ENCODE measurements at places on chromosomes 7 and 10.
A peak's percentile ranks its signal among the peaks of the same experiment; 100 is the strongest.

GRCh38 chr7:128727239-128727638, 11.9 kb upstream of the CALU start:
- DNase-seq: no peak

- DNase-seq: peak; percentile 22
Observed at GRCh38 chr10:95406651-95407280, 116.0 kb upstream of the PDLIM1 start.

- DNase-seq: no peak
Observed at GRCh38 chr7:774161-775109, 47.4 kb upstream of the PRKAR1B start.

- no peak for DNase-seq
Observed at GRCh38 chr7:76047305-76047810, 442 bp downstream of the STYXL1 start.

DNA sequence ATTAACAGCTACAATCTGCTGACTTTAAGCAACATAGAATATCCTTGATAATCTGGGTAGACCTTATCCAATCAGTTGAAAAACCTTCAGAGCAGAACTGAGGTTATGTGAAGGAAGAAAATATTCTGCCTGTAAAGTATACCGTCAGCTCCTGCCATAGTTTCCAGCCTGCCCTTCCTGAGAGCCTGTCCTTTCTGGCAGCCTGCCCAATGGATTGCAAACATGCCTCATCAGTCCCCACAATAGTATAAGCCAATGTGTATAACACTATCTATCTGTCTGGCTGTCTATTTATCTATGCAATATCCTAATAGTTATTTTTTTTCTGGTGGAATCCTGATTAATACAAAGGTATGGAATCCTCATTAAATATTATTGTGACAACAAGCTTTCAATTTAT, 489.2 kb upstream of the KCND2 start:
- peak; percentile 55 for DNase-seq

DNA sequence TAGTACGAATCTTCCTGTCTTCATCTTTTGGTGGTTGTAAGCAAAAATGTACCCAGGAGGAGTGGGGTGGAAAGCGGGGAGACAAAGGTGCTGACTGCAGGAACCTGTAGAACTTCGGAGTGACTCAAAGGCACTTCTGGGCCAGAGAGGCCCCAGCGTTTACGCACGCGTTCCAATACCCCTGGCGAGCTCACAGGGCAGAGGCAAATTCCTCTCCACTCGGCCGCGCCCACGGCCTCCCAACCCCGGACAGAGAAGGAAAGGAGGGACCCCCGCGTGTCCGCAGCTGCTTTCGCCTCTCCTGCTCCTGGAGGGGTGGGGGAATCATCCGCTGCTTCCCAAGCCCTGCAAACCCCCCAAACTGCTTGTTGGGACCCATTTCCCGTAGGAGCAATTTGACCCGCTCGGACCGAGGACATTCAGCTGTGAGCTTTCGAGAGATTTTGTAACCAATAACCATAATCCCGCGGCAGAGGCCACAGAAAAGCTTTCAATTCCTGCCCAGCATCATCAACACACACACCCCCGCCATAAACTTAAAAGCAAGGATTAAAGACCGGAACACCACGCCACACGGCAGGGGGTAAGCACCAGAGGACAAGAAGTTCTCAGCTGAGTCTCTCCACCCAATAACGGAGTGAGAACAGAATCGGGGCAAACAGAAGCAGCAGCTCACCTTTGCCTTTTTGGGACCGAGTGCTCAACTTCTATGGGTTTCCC, 2.3 kb downstream of the IGF2BP3 start:
- DNase-seq: peak; percentile 37

GRCh38 chr10:110226926-110227641, 19.7 kb downstream of the MXI1 start:
- peak; percentile 17 for DNase-seq

DNA sequence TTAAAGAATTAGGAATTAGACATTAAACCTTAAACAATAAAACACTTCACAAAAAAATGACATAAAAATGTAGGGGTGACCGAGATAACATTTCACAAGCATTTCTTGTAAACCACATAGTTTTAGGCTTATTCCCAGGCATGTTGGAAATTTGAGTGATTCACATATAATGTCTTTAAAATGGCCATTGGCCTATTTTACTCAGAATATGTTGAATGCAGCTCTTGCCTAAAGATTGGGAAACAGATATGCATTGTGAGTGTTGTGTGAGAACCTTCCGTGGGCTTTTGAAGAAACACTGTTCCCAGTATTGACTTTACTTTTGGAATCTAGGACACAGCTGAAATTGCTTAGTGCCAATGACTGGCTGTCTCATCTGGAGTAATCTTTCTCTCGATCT, 79.6 kb downstream of the ARL5B start:
- no peak for DNase-seq

DNA sequence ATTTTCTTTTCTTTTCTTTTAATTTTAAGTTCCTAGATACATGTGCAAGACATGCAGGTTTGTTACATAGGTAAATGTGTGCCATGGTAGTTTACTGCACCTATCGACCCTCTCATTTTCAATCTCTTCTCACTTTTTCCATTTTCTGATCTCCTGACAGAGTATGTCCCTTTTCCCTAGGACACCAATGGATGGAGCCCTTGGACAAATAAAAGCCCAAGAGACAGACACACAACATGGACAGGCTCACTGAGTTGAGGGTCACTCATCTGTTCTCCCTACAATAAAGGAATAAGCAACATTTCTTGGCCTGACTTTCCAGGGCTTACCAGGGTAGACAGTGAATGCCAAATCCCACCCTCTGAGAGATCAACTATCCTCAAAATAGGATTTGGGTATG, 15.2 kb upstream of the UBE2D1 start:
- DNase-seq: no peak

GRCh38 chr10:16886031-16886430, 68.8 kb upstream of the RSU1 start:
- no peak for DNase-seq

- no peak for DNase-seq
Observed at GRCh38 chr10:104526188-104526587, 114.9 kb upstream of the SORCS3 start.

DNA sequence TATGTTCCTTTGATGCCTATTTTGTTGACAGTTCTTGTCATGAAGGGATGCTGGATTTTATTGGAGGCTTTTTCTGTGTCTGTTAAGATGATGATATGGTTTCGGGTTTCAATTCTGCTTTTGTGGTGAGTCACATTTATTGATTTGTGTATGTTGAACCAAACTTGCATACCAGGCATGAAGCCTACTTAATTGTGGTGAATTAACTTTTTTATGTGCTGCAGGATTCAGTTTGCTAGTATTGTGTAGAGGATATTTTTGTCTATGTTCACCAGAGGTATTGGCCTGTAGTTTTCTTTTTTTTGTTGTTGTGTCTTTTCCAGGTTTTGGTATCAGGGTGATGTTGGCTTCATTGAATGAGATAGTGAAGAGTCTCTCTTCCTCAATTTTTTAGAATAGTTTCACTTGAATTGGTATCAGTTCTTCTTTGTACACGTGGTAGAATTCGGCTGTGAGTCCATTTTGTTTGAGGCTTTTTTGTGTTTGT, 345.9 kb downstream of the KIF20B start:
- peak; percentile 30 for DNase-seq

DNA sequence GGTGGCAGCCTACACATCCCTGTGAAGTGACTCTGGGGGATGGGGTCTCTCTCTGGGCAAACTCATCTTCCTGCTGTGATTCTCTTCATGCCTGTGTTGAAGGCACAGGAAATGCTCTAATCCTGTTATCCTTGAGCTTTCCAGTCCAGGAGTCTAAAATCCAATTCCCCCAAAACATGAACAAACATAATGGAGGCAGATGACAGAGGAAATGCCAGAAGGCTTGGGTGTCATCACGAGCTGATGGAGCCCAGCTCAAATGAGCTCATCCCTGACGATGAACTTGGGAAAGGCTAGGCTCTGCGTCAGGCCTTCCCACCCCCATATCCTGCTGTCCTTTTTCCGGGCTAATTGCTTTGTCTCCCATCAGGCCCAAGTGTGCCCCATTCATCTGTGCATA, 165.9 kb upstream of the PODXL start:
- DNase-seq: no peak

- no peak for DNase-seq
Observed at GRCh38 chr10:103540722-103541121, 47.2 kb downstream of the NEURL1 start.

GRCh38 chr10:117723343-117723742, 180.8 kb downstream of the EMX2 start:
- DNase-seq: no peak

DNA sequence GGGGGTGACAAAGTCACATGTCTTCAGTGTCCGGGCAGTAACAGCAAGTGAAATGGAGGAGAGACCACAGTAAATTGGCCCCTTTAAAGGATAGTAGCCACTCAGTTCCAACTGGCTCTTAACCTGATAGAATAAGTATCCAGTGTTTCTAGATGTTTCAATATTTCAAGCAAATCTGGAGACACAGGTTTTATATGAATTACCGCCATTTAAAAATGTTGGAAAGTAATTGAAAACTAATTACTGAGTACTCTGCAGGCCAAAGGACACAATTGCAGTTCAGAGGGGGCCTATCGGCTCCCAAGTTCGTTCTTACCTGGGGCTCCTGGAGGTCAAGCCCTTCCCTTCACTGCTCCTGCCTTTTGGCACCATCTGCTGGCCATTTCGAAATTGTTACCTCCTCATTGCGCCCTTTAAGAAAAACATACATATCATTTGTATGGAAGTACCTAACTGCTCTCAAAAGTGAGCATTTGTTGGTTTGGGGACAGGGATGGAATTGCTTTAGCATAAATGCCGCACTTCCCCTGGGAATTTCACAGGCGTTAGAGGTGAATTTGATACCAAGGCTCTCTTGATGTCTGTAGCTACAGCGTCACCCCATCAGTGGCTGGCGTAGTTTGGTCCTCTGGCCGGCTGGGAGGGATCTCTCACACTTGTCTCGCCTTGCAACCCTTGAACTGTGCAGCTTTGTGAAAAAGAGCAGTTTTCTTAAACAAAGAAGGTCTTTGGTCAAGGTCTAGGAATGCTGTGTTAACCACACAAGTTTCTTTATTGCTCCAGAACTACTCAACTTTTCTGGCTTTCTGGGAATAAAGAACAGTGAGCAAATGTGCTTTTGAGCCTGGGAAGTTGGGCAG, 220.0 kb downstream of the ARHGAP21 start:
- DNase-seq: peak; percentile 32

GRCh38 chr7:28729727-28730126, 228.4 kb downstream of the TRIL start:
- no peak for DNase-seq

DNA sequence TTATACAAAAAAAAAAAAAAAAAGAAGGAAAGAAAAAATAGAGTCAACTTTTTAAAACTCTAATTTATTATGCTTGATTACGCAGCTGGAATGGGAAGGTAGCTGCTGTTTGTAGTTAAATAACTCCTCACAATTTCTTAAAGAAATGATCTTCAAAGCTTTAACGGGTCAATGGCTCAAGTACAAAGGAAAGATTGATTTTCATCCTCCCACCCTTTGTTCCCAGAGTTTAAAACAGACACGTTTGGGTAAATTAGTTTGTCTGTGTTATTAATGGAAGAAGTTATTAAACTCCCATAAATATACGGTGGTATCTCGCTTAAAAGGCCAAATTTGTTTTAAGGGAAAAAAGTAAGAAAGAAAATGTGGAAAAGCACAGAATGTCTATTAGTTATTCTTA, 179.3 kb downstream of the EMX2 start:
- no peak for DNase-seq

DNA sequence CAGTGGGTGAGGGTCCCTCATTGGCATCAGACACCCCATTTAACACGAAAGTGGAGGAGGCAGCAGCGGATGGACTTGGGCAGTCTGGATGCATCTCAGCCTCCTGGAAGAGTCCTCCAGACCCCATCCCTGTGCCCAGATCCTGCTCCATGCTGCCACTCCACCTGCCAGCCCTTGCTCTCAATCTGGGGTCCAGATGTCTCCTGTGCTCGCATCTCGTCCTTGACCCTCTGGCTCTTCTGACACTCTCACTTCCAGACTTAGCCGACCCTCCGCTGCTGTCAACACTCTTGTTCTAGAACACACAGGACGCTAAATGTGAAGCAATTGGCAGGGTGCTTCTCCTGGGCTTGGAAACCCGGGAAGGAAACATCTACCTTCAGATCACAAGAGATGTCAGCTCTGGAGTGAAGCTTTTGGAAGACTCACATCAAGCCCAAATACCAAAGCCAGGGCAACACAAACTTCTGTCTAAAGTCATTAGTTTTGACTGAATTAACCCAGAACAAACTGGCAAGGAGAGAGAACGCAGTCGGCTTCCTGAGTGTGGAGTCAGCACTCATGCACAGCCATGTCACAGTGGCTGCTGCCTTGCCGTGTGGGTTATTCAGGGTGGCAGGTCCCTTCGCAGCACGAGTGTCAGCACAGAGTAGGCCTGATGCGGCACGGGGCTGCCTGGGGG, 379.1 kb downstream of the TCERG1L start:
- DNase-seq: no peak

GRCh38 chr10:43064331-43065075, 12.4 kb upstream of the RET start:
- no peak for DNase-seq

GRCh38 chr7:74083928-74084721, 521 bp downstream of the LIMK1 start:
- no peak for DNase-seq

DNA sequence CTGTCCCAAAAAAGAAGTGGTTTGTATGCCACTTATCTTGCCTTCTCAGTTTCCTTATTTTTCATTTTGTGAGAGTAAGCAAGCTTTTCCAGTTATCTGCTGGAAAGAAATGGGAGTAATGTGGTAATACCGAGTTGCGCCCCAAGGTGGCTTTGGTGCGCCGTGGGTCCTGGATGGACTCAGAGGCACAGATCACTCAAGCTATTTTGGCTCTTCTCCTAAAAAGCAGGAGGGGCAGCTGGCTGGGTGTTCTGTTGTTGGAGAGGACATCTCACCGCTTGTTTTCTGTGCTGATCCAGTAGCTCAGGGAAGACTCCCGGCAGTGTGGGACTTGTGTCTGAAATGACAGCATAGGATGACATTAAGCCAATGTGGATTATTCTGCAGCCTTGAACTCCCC, 16.4 kb downstream of the PRKRIP1 start:
- DNase-seq: no peak

GRCh38 chr10:114345701-114346100, 58.6 kb downstream of the AFAP1L2 start:
- DNase-seq: no peak

DNA sequence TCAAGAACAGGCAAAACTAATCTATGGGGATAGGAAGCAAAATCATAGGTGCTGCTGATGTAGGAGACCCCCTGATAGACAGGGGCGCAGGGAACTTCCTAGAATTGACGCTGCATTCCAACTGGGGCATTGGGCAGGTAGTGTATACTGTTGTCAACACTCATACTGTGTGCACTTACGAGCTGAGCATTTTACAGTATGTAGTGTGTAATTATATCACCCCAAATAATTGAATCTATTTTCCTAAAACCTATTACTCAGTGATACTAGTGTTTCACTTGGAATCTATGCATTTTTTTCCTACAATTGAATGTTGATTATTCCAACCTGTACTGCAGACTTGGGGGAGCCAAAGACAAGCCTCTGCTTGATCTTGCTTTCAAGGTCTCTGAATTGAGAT, 207.0 kb upstream of the PRKCQ start:
- no peak for DNase-seq

All from NCI-H1105 treated with DMSO at 0.1 percent for 48 hours (cell line).